ENCODE measurements at places on chromosomes 4 and X.

DNA sequence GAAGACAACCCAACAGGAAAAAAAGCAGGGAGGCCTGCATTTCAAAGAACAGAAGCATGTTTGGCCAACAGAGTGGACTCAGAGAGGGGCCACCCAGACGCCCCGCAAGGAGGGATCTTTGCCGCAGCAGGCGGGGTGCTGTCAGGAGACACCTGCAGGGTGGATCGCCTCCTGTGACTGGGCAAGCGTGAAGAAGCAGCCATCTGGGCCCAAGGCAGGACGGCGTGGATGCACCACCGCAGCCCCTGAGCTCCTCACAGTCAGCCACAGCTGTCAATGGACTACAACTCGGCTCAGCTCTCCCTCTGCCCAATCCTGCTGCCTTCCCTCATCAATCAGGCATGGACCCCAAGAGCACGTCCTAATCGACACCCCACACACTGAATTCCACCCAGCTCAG, 32.0 kb upstream of the MAN2B2 start:
- DNase-seq = no peak

DNA sequence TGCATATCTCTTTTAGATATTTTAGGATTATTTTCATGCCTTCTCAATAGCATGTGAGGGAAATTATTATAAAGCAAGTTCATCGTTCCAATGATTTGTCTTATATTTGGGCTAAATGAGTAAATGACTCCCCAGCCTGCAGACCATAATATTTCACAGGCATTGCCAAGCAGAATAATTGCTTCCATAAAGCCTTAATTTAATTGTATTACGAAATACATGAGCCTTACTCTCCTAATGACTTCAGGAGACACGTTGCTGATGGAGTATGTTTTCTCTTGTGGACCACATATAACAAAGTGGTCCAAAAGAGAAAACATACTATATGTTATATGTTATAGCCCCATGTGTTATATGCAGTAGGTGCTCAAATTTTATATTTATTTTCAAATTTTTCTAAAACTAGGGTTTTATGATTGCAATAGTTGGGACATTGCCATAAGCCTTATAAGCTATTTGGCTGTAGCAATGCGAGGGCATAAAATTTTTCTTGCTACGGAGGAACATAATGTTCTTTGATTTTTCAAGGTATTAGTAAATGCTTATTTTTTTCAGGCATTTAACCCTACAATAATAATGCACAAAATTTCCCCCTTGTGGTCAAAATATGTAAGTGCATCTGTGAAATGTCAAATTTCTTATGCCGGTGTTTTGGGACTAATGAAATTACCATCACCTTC, 26.2 kb upstream of the TMPRSS11D start:
- DNase-seq = no peak

DNA sequence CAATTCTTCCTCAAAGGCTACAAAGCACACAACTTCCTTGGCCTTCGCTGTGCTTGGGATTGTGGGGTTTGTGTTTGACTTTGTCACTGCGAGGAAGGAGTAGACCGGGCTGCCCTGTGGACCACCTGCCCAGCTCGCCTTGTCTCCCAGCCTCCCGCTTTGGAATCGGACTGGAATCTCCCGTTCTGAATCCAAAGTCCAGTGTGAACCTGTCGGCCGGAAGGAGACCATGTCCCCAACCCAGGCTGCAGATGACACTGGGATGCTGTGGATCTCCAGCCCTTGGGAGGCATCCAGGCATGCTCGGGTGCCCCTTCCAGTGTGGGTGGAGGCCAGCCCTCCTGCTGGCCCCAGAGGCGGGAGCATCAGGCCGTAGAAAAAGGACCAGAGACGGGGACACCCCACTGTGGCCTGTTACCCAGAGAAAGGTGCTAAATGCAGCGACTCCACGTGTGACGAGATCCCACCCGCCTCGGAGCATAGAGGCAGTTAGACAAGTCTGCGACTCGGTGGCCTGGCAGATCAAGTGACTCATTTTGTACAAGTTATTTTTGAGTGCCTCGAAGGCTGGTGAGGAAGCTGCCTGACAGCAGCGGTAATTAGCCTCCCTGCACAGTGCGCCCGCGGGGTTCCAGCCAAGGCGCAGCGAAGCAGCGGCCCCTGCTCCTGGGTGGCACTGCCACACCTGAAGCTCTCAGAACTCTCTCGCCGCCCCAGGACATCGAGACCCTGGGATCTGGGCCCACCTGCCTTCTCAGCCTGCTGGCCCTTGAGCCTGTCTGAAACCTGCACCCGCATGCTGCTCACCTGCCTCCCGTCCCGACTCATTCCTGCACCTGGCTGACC, 57.5 kb downstream of the ADRA2C start:
- no peak for DNase-seq

GRCh38 chrX:46209768-46210167, 335.5 kb downstream of the ZNF674 start:
- no peak for DNase-seq

DNA sequence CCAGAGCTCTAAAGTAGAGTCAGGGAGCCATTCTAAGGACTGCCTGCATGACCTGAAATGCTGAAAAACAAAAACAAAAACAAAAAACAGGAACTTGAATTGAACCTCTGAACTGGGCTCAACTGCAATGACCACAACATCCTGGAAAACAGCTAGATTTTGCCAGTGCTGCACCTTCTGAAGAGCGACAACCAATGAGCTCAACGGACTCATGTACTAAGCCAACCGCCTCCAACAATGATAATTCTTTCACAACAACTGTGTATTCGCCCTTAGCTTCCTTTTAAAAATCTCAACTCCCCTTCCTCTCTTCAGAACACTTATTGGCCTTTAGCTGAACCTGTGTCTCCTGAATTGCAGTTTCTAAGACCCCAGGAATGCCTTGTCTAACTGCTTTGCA, 69.8 kb downstream of the HAUS3 start:
- DNase-seq = no peak

DNA sequence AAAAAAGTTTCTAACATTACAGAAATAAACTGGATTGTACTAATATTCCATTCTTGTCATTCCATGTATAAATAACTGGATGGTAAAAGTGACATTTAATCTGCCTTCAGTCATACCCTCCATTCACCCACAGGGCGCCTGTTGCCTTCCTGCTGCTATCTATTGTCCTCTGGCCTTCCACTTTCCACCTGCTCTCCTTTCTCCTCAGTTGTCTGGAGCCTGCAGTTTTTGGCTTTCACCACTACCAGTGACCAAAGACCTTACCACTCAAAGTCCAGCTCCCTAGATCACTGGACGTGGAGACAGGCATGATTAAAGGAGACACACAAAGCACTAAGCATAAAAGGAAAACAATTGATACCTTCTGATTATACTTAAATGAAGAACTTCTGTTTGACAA, 46.2 kb upstream of the NHS start:
- no peak for DNase-seq

DNA sequence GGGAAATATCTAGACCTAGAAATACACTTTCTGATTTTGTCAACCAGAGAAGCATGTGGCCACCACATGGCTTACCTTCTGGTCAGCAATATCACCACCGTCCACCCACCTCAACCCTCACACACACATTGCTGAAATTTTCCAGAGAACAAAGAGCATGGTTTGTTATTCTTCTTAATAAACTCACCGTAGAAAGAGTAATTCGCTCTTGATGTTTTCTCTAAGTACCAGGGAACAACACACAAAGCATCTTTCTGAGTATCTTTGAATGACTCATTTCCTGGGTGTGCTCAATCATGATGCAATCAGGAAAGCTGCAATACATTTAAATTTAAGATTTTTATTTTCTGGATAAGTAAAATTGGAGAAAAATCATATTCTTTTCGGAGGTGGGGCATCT, 24.7 kb upstream of the LRAT start:
- DNase-seq = no peak

DNA sequence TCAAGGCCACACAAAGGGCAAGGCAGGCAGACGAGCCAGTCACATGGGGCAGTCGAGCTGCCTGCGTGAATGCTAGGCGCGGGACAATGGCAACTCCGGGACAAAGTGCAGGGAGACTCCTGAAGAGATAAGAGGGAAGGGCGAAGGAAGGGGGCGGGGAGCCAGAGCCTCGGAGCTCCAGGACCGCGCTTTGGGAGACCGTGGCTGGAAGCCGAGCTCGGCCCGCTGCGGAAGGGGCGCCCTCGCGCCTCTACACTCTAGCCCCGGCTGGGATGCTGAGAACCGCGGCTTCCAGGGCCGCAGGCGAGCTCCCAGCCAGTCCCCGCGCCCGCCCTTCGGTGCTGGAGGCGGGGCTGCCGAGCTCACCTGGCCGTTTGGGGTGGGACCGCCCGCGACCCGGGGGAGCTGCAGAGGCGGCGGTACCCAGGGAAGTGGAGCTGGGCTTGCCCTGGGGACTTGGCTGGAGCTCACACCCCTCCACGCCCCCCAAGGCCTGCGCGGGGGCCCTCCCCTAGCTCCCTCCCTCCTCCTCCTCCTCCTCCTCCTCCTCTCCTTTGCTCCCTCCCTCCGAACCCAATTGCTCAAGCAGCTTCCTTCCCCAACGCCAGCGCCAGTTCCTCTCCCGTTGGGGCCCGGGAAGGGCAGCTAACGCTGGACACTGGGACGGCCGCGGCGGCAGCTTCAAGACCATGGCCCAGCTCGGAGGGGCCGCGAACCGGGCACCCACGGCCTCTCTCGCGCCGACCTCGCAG, at the start of gene SOWAHD:
SOWAHD (plus strand) TSS at position 610 of the 752 bp plus-strand sequence; CDS start at position 690, 80 bp downstream.
- no peak for DNase-seq

DNA sequence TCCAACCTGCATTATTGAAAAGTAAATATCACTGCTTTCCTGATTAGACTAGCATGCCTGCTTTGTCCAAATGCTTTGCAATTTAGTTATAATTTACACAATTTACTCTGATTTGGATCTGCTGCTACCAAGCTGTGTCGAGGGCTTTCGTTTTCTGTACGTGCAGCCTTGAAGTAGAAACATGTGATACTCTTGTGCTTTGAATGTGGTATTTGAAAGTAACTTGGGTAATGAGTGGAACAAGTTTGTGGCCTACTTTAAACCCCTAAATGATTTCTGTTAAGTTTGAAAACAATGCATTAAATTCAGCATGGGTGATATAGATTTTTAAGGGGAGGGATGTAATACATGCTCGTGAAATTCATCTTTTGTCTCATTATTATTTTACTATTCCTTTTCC, 240.7 kb downstream of the IQCM start:
- no peak for DNase-seq

DNA sequence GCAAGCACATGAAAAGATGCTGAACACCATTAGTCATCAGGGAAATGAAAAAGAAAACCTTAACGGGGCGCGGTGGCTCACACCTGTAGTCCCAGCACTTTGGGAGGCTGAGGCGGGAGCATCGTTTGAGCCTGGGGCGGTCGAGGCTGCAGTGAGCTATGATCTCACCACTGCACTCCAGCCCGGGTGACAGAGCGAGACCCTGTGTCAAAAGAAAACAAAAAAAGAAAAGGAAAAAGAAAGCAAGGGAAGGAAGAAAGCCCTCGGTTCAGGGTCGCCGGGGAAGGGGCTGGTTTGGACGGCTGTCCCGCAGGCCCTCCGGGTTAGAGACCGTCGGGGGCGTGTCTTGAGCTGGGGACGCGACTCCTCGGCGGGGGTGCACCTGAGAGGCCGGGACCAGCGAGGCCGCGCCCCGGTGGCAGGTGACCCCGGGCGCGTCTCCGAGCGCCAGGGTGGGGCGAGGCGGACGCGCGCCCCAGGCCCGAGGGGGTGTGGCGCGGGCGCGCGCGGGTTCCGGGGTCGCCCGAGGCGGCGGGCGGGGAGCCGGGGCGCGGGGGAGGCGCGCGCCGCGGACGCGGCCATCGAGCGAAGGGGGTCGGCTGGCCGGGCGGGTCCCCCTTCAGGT, 478 bp upstream of the PLXNA3 start:
- peak; percentile 44 for DNase-seq

DNA sequence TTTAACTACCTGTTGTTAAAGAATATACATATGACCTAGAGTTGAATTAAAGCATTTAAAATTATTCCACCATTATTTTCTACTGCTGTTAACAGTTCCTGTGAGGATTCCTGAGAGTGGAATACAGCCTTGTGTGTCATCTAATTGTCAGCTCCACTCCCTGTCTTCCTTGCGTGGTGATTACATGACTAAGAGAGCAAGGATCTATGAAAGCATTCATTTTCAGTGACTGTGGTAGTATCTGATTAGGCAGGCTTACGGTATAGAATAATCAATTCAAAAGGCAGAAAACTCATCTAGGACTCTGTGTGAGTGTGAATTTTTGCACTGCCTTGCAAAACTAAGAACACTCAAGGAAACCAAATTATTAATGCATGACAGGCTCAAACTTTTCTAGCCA, 577.8 kb downstream of the SH3BGRL start:
- no peak for DNase-seq

GRCh38 chrX:16762579-16762978, 23.7 kb upstream of the TXLNG start:
- no peak for DNase-seq

DNA sequence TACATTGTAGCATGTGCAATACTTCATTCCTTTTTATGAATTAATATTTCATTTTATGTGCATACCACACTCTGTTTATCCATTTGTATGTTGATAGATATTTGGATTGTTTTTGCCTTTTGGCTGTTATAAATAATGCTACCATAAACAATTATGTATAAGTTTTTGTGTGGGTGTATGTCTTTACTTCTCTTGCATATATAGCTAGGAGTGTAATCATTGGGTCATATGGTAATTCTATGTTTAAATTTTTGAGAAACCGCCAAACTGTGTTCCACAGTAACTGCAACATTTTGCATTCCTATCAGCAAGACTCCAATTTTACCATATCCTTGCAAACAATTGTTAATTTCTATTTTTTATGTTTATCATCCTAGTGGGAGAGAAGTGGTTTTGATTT, 3.1 kb upstream of the TCEAL5 start:
- DNase-seq = no peak

- DNase-seq = no peak
Observed at GRCh38 chr4:188008377-188008776, 12.8 kb downstream of the ZFP42 start.

Measured in activated CD8-positive, alpha-beta memory T cell treated with anti-CD3 and anti-CD28 coated beads for 1 hour (primary cell).